ENCODE measurements at places on chromosomes 1 and 21.
A peak's percentile ranks its signal among the peaks of the same experiment; 100 is the strongest.

- DNase-seq = peak; percentile 17
Measured at GRCh38 chr1:246297279-246298265, 209.5 kb downstream of the SMYD3 start.

GRCh38 chr1:93623875-93624274, 57.8 kb downstream of the BCAR3 start:
- peak; percentile 93 for DNase-seq

DNA sequence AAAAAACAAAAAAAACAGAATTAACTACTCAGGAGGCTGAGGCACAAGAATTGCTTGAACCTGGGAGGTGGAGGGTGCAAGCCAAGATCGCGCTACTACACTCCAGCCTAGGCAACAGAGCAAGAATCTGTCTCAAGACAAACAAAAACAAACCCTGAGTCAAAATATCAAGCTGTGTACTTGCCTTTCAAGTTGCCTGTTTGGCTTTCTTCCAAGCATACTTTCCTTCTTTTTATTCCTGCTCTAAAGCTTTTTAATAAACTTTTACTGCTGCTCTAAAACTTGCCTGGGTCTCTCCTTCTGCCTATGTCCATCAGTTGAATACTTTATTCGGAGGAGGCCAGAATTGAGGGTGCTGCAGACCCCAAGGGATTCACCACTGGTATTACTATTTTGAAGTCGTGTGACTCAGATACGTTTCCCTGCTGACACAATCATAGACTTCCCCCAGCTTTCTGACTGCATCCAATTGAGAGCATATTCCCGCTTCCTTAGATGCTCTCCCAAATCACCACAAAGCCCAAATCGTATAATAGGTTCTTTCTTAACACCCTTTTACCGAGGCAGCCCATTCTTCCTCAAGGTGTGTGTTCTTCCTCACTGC, 3.5 kb upstream of the ACBD6 start:
- DNase-seq = no peak

DNA sequence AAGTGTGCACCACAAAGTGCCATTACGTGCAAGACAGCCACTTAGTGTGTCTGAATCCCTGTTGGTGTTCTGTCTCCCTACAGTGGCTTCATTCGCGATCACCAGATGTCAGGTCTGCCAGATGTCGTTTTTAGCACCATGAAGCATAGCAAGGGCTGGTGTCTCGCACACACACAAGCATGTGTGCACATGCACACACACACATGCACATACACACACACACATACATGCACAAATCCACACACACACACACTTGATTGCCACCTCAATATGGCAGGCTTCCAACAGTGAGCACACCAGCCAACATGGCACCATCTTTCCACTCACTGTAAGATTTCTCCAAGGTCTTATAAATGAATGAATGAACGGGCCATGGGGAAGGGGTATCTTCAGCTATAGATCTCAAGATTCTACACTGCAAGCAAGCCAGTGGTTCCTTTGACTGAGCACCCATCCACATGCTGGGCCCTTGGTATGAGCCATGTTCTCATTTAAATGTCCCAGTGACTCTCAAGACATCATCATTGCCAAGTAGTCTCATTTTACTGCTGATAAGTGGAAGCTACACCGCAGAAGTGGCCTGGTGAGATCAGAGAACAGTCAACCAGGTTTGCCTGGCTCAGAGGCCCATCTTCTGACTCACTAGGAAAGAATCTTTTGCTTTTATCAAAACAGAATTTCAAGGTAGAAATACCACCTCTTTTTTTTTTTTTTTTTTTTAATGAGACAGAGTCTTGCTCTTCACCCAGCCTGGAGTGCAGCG, 84.9 kb downstream of the SIM2 start:
- peak; percentile 88 for DNase-seq

DNA sequence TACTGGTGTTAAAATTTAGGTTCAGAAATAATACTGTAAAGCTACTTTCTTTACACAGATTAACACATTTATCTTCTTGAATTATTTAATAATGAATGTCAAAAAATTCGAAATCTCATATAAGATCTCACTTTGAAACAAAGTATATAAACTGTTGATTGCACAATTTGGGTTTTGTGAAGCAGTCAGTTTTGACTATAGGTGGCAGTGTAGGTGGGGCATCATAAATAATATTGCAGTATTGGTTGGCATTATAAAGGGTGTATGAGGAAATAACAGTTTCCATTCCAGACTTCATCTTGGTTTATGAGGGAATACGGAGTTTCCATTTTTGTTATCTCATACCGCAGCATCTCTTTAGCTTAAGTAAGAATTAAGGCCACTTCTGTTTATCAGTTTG, 49.9 kb downstream of the SUCO start:
- no peak for DNase-seq

DNA sequence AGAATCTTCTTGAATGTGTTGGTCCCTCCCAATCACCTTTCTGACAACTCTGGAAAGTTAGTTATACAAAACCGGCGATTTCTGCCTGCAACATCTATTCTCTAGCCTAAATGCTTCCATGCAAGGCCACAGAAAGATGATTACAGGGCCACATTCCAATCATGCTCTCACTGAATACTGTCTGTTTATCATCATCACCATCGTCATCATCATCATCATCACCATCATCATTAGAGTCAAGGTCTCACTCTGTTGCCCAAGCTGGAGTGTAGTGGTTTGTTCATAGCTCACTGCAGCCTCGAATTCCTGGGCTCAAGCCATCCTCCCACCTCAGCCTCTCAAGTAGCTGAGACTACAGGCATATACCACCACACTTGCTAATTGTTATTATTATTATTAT, 521.2 kb upstream of the DAB1 start:
- DNase-seq = no peak

DNA sequence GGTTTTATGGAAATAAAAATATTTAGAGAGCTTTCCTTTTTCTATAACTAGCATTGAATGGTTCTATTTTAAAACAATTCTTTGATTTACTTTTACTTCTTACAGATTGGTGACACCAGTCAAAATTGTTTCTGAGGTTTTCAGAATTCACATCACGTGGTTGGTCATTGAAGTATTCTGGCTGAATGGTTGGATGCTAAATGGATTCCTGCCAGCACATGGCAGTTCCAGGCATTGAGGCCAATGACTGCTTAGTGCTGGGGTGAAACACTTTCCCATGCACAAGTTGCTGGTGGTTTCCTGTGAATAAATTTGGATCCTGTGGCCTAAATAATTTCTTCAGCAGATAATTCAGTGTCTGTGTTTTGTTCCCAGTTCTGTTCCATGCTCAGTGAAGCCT, 20.6 kb downstream of the NCAM2 start:
- no peak for DNase-seq

DNA sequence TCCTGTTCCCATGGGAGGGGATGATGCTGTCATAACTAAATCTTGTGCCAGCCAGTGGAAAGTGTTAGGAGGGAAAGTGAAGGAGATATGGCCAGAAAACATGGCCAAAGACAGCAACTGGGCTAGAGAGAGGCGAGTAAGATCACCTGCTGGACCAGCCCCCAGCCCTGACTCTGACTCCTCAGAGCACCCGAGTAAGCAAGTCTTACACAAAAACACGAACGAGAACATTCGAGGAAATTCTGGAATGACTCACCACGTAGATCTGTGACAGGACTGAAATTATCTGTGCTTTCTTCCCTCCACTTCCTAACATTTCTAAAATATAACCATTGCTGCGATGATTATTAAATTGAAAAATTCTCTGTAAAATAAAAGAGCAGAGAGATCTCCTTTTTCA, 9.2 kb downstream of the ZNF496 start:
- no peak for DNase-seq

- no peak for DNase-seq
Measured at GRCh38 chr1:187384504-187384903, 555.8 kb downstream of the PLA2G4A start.

DNA sequence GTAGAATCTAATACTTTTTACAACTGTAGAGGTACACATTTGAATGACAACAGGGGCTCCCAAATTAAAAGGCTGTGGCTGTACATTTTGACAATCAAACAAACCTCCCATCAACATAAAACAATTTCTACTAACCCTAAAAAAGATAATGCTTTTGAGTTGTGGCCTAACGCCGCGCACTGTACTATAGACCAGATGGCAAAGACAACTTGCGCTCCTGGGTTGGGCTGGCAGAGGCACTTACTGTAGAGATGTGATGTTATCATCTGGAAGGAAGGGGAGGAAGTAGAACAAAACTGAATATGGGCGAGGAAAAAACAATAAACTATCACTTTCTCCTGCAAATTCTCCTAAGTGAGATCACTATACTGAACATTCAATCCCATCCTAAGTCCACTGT, 26.1 kb downstream of the SPRTN start:
- DNase-seq = no peak

DNA sequence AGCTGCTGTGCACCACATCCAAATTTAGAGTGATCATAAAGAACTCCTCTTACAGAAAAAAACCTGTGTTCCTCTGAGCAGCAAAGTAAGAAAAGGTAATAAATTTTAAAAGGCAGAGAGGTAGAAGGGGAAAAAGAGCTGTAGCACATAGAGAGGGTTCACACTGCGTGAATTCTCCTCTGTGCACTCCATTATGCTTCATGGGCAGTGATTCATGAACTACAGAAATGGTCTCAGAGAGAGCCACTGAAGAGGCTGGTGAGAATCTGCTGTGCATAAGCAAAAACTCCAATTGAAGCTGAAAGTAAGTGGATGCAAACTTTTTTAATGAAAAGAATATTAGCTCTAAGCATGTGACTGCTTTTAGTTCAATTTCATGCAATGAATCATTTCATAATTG, 65.0 kb downstream of the CRB1 start:
- DNase-seq = no peak

GRCh38 chr1:95223110-95223509, 10.9 kb upstream of the RWDD3 start:
- peak; percentile 3 for DNase-seq

DNA sequence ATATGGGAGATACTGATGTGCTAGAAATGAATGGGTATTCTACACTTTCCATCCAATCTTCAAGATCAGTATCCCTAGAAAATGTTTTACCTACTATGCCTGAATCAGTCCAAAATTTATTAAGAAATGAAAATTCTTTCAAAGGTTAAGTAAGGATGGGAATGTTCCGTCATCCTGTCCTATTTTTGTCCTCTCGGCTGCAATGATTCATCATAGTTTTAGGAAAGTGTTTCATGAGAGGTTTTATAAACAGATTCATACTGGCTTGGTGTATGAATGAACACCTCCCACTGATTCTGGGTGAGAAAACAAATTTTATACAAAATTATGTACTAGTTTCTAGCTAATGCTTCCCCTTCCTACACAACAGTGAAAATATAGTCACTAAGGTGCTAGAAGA, 504.6 kb upstream of the NR5A2 start:
- DNase-seq = peak; percentile 35

GRCh38 chr1:110879758-110880606, 7.0 kb downstream of the CD53 start:
- DNase-seq = no peak

DNA sequence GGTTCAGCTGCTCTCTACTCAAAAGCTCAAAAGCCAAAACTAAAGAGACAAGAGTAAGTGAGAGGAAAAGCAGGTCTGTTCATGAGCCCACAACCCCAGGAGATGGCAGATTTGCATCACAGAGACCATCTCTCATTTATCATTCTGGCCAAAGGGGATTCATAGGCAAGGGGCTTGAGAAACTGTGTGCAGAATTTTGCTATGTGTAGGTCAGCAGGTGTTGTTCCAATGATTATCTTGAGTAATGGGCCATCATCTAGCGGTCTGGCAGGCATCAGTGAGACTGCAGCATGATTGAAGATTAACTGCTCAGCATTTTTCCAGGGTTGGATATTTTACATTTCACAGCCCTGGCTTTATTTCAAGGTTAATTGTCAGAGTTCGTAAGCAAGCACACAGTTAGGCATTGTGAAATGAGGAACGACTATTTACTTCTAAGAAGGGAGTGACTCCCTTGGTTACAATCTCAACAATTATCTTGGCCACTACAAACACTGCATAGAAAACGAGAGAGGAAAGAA, 1204.6 kb upstream of the TMPRSS15 start:
- DNase-seq = no peak

- no peak for DNase-seq
Measured at GRCh38 chr1:239926184-239926583, 165.5 kb upstream of the FMN2 start.

GRCh38 chr1:48676376-48676775, 100.3 kb downstream of the BEND5 start:
- no peak for DNase-seq

DNA sequence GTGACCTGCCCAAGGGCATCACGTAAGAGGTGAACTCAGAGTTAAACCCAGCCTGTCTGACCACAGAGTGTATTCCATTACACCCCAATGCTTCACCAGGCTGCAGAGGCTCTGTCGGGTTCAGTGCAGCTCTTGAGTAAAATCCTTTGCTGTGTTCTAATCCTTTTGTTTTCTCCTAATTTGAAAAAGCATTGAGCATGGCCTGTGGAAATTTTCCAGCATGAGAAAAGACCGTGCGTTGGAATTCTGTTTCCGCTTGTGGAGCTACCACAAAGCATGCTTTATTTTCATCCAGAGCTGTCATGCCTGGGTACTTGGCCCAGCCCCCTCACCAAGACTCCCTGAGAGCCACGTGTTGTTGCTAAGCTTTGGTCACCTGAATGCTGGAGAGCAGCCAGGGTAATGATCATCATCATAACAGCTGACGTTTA, 317.6 kb downstream of the PRDM2 start:
- no peak for DNase-seq

GRCh38 chr1:247037511-247038320, 29.9 kb upstream of the ZNF695 start:
- DNase-seq = no peak

DNA sequence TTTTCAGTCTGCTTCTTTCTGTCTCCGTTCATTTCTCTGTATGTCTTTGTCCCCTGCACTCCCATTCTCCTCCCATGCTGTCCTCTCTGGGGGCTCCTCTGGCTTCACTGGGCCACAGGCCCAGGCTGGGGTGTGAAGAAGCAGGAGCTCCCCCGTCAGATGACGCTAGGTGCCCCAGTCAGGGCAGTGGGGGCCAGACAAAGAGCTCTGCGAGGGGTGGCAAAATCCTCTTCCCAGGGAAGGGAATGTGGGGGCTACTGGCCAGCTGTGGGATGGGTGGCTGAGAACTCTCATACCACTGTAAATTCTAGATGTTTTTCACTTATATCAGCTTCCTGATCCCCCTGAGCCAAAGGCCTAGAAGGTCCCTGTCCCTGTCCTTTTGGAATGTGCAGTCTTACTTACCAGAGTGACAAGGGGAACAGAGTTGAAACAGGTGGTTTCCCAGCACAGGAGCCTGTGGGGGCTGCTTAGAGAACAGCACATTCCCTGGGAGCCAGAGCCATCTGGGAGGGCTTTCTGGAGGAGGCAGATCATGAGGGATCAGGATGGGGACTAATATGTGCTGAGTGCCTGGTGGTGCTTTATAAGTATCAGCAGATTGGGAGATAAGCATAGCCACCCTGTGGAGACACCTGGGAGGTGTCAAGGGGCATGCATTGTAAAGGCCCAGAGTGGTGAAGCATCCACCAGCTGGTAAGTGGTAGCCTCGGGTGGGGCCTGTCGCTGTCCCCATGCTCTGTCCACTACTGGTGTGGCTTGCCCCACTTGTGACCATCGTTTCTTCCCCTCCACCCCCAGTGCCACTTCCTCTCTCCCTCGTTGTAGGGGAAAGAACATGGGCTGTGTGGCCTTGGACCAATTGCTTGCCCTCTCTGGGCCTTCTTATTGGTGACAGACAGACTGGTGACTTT, 10.1 kb upstream of the PADI1 start:
- no peak for DNase-seq

GRCh38 chr1:202801175-202801574, 7.0 kb downstream of the KDM5B start:
- no peak for DNase-seq
